Cerebellar nuclear complex (tissue), 1 donor: ENCODE measurements at places on chromosomes 6 and 20.

DNA sequence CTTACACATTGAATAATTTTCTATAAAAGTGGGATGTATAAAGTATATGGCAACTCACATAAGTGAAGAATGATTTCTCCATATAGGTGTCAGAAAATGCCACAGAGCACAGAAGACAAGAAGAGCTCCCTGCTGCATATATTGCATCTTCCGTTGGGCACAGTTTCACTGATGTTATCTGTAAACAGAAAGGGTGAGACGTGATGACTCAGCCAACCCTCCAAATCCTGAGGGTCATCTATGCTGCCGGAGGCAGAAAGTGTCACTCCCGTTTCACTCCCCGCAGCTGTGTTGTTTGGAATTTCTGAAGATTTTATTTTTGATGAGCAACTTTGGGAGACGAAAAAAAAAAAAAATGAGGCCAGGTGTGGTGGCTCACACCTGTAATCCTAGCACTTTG lies 644.1 kb downstream of the C6orf118 start:
- no peak for DNase-seq

GRCh38 chr6:168884050-168884645 lies 369.5 kb downstream of the THBS2 start:
- DNase-seq: no peak

GRCh38 chr6:170462366-170463020 lies 90.6 kb downstream of the PSMB1 start:
- DNase-seq: no peak

DNA sequence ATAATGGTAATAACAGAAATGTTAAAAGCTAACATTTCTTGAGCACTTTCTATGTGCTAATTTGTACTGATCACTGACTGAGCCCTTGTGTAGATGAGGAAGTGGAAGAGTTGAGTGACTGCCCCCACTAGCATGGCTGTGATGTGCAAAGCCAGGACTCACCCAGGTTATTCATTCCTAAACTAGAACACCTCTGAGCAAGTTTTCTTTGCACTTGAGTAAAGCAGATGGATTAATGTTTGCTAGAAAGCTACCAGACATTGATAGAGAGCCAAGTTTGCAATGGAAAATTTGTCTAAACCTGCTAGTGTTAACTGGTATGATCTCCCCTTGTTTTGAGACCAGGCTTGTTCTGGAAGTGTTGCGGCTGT lies 467.4 kb upstream of the PLCB4 start:
- DNase-seq: no peak

DNA sequence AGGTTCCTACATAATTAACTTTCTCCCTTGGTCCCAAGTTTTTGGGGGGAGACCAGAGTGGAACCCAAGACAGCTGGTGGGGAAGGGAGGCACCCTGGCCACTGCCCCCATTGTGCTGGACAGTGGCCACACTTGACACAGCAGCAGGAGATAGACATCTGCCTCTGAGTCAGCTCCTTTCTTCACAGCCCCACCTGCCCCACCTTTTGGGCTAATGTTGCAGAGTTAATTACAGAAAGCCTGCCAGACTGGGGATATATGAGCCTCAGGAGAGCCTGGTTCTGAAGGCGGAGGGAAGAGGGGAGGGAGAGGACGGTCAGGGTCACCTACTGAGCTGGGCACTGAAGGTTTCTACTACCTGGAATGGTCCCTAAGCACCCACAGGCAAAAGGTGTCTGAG lies 50.6 kb downstream of the MAFB start:
- DNase-seq: no peak

DNA sequence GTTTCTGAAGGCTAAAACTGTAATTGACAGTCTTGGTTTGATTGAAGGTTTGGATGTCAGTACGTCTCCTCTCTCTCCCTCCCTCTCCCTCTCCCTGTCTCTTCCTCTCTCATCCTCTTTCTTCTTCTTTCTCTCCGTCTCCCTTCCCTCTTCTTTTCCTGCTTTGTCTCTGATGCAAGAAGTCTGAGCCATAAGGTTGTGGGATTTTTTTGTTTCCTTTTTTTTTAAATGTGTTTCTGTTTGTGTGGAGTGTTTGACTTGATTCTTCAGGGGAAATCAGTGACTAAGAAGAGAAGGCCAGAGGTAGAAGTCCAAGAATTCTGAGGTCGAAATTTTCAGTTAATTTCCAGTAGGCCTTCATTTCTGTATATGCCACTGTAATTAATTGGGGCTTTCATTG lies 111.9 kb downstream of the FOXO3 start:
- no peak for DNase-seq

GRCh38 chr20:57397693-57398108 lies 6.5 kb downstream of the RBM38 start:
- no peak for DNase-seq
